ENCODE measurements at places on chromosomes 7 and 10.

GRCh38 chr10:123888751-123889150 is 2.9 kb downstream of the CPXM2 start:
- no peak for DNase-seq

DNA sequence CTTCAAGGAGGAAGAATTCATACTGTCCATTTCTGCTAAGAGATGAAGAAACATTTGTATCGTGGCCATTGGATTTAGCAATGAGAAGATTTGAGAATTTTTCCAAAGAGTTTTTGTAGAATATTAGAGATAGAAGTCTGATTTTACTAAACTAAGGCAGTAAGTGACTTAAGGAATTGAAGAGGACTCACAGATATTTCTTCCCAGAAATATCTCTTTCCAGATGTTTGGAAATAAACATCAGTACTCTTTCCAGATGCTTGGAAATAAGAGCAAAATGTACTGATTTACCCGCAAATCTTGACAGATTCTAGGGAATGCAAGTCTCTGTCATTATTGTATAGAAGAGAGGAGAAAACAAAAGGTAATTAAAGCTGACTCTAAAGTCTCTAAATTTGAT is 91.3 kb downstream of the IMMP2L start:
- DNase-seq: no peak

GRCh38 chr10:117339578-117339977 is 35.7 kb downstream of the PDZD8 start:
- DNase-seq: no peak

- no peak for DNase-seq
Observed at GRCh38 chr7:159031750-159032149, 112.9 kb downstream of the VIPR2 start.

DNA sequence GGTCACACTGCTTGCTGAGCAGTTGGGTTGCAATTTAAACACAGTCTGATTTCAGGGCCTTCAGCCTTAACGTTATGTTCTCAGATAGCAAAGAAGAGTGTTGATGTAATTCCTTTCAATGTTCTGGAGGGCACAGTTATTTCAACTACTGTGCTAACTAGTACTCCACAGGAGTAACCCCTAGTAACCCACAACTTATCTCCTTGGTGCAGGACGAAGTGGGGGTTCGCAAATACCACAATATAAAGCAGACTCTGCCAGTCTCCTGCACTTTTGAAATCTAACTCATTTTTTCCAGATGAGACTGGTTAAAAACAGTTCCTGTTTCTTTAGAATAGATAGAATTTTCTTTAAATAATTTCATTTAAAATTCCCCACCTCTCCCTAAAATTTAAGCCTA is 47.1 kb upstream of the NCAPG2 start:
- DNase-seq: no peak
